ENCODE measurements at places on chromosomes 5 and 9.

DNA sequence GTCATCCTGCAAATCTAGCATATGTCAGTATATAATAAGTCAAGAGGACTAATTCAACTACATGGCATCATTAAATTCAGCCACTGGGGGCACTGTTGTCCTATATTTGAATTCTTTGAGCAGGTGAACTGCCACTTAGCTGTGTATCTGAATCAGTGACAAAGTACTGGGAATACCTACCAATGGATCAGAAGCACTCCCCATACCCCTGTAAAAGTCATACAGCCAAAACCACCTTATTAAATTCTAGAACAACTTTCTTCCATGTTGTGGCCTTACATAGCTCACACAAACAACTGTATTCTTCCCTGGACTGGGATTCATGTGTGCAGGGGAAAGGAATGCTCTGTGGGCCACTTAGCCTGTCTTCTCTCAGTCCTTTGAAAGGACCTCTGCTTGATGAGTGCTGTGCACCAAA is 57.4 kb upstream of the PLPP6 start:
- peak; percentile 75 for DNase-seq

- DNase-seq = no peak
Measured at GRCh38 chr5:159001247-159001646, 98.5 kb downstream of the EBF1 start.

DNA sequence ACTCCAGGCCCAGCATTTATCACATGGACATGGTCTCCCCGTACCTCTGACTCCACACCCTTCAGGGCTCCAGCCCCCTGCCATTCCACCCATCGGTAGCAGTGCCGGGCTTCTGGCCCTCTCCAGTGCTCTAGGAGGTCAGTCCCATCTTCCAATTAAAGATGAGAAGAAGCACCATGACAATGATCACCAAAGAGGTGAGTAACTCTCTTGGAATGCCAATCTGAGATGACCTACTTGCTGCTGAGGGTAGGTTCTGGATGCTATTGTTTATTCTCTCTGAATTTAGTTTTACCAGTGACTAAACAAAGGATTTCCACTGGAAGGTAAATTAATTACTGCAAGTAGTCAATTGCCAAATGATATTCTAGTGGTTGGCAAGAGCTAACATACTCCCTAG is 80.8 kb downstream of the TLE4 start:
- no peak for DNase-seq

DNA sequence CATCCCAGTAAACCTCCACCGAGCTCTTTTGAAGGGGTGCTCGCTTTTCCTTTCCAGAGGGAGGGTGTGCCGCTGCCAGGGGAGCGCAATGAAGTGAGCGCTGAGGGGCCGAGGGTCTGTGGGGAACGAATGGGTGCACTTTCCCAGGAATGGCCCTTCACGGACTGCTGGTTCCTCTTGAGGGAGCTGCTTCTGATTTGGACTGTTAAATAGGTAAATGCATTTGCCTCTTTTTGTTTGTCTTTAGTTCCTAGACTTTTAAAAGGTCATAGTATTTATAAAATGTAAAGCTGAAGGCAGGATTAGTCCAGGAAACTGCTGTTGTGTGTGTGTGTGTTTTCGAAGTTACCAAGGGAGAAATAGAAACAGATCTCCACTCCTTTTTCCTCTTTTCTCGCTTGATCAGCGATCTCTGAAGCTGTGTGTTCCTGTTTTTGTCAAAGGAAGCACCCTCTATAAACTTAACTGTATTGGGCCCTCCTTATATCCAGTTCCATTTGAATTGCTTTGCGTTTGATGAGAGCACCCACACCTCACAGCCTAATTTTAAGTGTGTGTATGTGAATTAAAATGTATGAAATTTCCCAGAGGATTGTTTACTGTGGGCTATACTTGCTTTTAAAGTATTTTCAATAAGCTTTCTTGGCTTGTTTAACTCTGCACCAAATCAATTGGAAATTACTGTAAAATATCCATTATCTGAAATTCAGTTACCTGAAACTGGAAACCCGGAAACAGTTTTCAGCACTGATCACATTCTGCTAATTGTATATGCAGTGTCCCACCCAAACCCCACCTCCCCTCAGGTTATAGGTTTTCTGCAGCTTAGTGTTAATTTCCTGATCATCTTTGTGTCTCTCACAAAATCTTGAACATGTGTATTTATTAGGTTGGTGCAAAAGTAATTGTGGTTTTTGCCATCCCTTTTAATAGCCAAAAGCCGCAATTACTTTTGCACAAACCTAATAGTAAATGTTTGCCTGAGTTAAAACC is 966 bp downstream of the SNX2 start:
- DNase-seq = no peak

DNA sequence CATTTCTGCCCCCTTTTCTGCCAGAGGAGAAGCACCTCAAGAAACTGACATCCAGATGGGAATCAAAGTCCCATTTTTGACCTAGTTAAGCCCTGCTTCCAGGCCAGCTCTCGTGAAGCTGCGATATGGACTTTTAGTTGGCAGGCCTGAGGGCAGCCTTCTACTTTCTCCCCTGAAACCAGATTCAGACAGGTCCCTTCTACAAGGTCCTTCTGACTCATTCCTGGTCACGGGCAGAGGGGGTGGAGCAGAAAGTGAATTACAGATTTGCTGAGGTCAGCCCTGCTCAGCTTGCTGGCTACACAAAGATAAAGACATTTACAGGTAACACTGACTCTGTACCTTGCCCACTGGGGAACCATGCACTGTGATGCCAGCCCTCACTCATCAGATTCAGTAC is 52.8 kb upstream of the TUT7 start:
- no peak for DNase-seq

Measured in activated naive CD4-positive, alpha-beta T cell treated with anti-CD3 and anti-CD28 coated beads, Interleukin-2, amount 10 ng/mL, durations not matched to agents 7 days and 5 days (primary cell).